Activated naive CD4-positive, alpha-beta T cell treated with anti-CD3 and anti-CD28 coated beads, Interleukin-2, amount 50 U/mL, for 16 hours (primary cell): ENCODE measurements at places on chromosomes 7 and 10.
A peak's percentile ranks its signal among the peaks of the same experiment; 100 is the strongest.

DNA sequence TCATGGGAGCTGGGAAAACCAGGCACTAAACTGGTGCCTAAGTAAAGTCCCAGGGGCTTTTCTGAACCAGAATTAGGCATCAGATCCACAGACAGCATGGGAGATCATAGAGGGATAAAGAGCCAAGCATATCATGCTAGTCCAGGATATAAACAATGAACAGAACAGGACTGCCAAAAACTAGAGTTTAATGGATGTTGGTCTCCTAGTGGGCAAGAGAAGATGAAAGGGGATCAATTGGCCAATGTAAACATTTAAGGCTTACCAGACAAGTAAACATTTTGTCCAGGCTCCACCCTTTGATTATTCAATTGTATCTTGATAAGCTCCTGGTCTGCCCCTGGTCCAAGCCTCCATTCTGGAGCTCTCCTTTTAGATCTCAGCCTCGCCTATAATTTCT lies 18.9 kb downstream of the MACC1 start:
- DNase-seq = no peak

DNA sequence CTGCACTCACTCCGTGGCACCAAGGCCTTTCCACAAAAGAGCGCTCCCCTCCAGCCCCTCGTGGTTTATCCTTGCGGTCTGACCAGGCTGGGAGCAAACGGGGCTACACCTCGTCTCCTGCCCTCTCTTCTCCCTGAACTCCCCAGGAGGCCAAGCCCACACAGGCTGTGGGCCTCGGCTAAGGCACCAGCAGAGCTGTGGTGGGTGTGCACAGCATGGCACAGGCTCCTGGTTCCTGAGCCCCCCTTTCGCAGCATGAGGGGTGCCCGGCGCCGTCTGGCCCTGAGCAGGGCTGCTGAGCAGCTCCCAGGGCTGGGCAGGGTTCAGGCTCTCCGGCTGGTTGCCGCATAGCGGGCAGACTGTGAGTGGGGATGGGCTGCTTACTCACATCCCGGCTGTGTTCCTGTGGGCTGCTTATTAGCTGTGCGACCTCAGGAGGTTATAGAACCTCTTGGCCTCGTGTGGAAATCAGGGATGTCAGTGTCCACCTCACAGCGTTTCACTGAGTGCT lies 90.4 kb downstream of the ZMIZ1 start:
- DNase-seq = no peak

DNA sequence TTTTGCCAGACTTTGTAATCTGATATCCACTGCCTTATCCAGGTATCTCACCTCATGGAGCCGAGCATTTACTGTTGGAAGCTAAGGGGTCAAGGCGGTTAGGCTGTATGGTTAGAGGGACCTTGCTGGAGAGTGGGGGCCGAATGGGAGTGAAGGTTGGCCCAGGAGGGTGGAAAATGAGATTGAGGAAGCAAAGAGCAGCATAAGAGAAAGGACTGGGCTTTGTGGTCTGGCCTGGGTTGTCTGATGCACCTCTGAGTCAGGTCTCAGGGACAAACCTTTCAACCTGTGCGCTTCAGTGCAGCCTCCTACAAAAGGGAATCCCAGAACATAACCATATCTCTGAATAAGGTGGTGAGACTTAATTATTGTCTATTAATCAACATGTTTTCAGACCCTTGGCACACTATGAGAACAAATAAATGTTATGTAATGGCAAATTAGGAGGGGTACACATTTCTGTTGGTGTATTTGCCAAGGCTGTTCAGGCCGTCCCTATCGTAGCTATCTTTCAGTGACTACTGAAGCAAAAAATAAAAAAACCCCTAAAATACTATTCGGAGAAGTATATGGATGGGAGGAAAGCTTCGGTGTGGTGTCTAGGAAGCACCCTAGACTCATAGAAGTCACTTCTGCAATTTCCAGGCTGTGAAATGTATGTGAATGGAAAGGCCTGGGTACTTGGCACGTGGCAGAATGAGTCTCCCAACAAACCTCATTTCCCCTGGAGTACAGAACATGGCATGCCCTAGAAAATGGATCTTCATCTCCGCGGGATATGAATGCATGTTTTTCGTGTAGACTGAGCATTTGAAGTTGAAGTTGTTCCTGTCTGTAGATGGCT lies 4.3 kb downstream of the CAMK1D start:
- no peak for DNase-seq

GRCh38 chr7:44062903-44063295 lies 2.5 kb downstream of the PGAM2 start:
- no peak for DNase-seq

DNA sequence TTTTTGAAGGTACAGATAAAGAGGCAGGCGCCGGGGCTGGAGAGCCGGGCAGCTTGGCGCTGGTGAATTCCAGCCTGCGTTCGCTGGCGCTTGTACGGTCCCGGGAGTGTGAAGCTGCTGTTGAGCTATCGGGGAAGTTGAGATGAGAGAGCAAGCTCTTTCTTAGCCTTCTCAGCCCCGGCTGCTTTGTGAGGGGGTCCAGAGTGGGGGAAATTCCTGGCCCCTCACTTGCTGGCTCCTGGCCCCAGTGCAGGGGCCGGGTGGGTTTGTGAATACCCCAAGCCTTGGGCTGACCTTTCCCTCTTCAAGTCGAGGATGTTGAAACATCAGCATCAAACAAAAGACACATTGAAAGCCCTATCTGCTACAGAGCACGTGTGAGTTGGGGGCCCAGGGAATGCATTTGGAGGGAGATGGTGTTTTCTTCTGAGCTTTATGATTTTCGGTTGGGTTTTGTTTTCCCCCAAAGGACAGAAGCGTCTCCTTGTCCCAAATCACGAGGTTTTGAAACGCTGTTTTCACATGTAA lies 2.7 kb downstream of the ZMIZ1 start:
- DNase-seq = no peak

- DNase-seq = no peak
Measured at GRCh38 chr7:45974540-45975360, 53.7 kb upstream of the IGFBP3 start.

- DNase-seq = no peak
Measured at GRCh38 chr7:130181263-130181605, 24.0 kb downstream of the TMEM209 start.

GRCh38 chr7:36969376-36969775 lies 245.1 kb upstream of the AOAH start:
- DNase-seq = no peak

DNA sequence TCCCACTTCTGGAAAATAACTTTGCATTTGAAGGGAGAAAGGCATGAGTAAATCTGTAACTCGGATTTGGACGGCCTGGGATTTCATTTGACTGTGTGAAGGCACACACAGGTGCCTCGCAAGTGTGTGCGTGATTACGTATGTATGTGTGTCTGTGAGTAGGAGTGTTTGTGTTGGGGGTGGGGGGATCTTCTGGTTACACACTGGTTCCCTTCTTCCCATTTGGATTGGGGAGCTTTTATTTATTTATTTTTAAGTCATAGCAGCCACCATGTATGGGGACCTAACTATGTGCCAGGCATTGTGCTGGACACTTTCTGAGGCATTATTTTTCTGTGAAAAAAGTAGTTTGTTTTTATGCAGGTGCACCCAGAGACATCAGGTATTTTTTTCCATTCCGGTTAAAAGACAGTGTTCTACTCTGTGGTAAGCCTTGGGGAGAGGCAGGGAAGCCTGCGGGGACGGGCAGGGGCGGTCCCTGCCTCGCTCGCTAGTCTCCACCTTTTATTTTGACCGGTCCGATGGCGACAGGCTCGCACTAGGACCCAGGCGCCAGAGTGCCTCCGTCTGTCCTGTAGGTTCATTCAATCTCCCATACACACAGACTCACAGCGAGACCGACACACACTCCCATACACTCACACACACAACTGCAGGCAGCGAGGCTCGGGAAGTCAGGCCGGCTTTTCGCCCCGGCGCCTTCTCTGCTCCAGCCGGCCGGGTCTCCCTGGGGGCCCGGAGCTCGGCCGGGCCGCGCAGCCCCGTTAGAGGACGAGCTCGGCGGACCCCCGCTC lies at the start of gene MXI1:
Gene MXI1 (plus strand): TSS at position 595 of the 794 bp plus-strand sequence. CDS start 204 bp downstream, outside the sequence.
- DNase-seq = peak; percentile 30

GRCh38 chr7:11625669-11626068 lies 206.3 kb downstream of the THSD7A start:
- no peak for DNase-seq

DNA sequence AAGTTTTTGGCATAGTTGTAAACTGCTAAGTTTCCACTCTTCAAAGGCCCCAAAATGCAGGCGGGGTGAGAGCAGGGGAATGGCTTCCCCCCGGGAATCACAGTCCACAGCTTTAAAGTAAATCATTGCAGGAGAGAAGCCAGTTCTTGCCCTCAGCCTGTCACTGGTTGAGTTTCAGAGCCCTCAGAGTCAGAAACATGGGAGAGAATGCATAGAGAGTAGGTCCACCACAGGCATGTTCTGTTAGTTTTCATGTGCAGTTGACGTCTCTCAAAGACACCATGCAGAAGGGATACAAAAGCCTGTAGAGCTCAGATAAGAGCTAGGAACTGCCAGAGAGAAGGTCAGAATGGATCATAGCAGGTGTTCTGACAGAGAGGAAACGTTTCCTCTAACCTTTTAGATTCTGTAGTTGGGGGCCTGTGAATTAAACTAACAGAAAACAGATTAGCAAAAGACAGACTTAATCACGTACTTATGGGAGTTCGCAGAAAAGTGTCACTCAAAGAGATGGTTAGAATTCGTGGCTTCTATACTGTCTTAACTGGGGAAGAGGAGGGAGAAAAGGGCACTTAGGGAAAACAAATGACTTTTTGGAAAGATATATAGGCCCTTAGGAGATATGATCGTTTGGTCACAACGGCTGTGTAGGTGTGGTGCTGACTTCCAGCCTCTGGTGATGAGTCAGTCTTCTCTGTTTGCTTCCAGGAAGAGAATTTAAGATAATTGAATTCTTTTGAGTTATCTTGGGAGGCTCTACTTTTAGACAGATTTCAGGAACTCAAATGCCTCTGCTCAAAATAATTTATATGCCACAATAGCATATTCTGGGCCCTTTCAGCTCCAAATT lies 48.0 kb upstream of the MSRB2 start:
- no peak for DNase-seq

- DNase-seq = no peak
Measured at GRCh38 chr7:75624134-75624832, 114.5 kb downstream of the HIP1 start.

- no peak for DNase-seq
Measured at GRCh38 chr10:75598998-75599397, 167.6 kb downstream of the LRMDA start.

DNA sequence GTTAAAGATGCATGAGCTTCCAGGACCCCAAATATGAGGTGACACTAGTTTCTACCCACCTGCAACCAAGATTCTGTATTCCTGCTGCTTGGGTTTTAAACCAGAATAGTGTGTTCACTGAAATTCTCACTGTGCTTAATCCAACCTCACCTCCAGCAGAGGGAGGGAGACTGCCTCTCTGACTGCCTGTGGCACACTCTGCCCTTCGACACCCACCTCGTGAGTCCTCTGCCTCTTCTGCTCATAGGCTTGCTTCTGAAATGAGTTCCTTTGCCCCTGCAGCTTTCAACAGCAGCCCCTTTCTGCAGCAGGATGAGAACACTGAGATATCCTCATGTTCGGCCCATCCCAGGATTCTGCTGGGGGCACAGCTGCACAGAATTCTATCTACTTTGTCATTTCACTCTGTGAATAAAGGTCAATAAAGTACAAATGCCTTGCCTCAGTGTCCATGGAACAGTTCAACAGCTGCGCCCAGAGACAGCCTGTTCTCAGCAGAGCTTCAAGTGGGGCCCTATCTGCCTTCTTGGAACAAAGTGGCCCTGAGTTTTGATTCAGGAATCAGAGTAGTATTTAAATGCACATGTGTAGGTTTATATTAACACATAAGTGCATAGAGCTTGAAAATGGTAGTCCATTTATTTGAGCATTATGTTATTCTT lies 632.5 kb downstream of the TNS3 start:
- no peak for DNase-seq

DNA sequence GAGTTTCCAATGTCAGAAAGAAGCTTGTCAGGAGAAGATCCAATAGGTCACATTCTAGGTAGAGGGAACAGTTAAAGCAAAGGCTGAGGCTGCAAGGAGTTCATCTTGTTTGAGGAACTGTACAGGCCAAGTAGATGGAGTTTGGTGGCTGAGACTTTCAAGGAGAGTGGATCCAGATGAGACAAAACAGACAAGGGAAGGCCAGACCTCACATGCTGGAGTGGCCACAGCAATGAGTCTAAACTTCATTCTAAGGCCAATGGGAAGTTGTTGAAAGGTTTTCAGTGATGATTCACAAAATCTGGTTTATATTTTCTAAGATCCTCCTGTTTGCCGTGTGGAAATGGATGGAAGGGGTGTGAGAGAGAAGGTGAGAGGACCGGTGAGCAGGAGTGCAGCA lies 40.0 kb downstream of the EPDR1 start:
- no peak for DNase-seq

DNA sequence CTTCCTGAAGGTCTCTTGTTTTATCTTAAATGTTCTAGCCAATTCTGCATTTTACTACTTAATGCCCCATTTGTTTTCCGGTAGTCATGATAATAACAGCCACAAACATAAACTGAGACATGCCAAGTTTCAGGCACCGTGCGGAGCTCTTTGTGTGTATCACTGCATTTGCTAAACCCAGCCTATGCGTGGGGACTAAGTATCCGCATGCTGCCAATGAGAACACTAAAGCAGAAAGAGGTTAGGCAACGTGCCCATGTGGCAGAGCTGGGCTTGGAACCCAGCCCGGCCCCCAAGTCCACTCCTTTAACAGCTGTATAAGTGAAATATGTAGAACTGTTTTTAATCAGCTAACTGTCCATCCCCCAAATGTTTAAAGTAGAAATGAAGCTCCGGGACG lies 54.1 kb downstream of the SLIT1 start:
- DNase-seq = no peak

DNA sequence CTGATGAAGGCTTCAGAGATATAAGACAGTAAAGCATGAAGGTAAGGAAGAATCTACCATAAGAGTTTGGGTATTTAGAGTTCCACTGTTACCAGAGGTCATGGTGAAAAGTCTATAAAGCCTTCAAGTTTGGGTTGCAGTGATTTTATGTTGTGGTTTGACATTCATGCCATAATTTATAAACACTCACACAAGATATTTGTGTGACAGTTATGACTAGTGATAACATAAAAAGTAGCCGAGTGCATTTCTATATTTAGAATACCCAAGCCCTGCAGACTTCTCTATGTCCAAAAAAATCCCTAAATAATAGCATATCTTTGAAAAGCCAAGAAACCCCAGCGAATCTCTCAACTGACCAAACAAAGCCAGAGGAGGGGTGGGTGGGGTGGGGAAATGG lies 229.9 kb downstream of the CXCL12 start:
- DNase-seq = no peak

GRCh38 chr10:44427479-44427878 lies 42.6 kb upstream of the CXCL12 start:
- DNase-seq = no peak

DNA sequence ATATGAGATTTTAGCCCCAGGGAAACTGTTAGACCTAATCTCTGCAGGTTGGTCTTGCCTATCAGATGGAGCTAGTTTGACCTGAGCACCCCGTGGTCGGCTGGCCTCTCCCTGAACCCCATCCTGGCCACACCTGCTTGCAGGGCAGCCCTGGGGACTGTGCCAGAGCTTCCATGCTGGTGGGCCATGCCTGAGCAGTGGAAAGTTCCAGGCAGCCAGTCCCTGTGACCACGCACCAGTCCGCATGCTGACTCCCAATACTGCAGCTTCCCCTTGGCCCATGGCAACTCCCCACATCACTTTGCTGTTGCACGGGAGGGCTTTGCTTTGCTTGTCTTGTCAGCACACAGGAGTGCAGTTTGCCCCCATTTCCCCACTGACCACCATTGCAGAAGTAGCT lies 427.8 kb upstream of the SEMA3D start:
- no peak for DNase-seq
